Spleen (tissue), 13 donors: ENCODE measurements at places on chromosomes 7 and 10. TPM values are rescaled to one million over a fixed set of nuclear protein-coding genes. Genes with fewer than 3 reads are reported as not detected.

Gene AGR2
- not detected for total RNA-seq

Gene EPC1
- 69.2 TPM for total RNA-seq

Gene GJD4
- not detected for total RNA-seq

Gene BTBD16
- not detected for total RNA-seq
